Activated gamma-delta T cell treated with Interleukin-2 at 50 U/mL for 16 hours (primary cell): ENCODE measurements at places on chromosomes 11 and 22.

- DNase-seq = no peak
Observed at GRCh38 chr11:116693102-116693570, 79.7 kb downstream of the BUD13 start.

- DNase-seq = peak; percentile 3
Observed at GRCh38 chr11:43830928-43831440, 49.6 kb upstream of the ALKBH3 start.

GRCh38 chr11:66448523-66448922 is 9.9 kb upstream of the MRPL11 start:
- DNase-seq = no peak

GRCh38 chr22:50171965-50172421 is 1.5 kb downstream of the PANX2 start:
- DNase-seq = no peak

- DNase-seq = peak; percentile 78
Observed at GRCh38 chr22:25057013-25057881, 104.7 kb downstream of the KIAA1671 start.

DNA sequence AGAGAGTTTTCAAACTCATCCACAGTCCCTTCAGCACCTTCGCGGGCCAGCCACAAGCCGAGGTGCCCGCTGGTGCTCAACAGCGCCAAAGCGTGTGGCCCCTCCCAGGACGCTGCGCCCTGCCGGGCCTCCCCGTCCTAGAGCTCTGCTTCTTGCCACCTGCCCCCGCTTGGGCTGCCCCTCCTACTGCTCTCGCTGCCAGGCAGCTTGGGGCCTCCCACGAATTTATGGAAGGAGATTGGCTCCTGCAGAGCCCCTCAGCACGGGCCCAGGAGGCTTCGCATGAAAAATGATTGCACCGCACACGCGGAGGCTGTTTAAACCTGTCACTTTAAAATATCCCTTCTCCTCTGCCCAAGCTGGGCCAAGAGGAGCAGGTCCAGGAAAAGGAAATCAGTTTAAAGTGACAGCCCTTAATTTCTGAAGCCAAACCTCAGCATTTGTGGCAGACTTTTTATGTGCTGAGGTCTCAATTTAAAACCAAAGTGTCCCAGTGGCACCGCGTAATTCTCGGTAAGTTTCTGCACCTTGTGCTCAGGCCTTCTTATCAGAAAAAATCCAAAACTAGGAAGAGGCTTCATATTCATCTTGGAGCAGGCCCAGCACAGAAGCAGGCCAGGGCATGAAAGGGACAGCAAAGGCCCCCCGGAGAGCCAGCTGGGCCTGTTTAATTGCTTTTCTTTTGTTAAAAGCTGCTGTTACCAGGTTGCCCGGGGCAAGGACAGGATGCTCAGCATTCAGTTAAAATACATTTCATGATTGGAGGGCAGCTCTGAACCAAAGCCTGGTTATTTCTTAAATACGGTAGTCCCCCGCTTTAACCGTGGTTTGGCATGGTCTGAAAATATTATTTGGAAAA is 303.6 kb downstream of the OPCML start:
- no peak for DNase-seq
